ENCODE measurements at places on chromosomes 12 and 14.

GRCh38 chr12:76549131-76549530, 10.4 kb downstream of the OSBPL8 start:
- no peak for DNase-seq

DNA sequence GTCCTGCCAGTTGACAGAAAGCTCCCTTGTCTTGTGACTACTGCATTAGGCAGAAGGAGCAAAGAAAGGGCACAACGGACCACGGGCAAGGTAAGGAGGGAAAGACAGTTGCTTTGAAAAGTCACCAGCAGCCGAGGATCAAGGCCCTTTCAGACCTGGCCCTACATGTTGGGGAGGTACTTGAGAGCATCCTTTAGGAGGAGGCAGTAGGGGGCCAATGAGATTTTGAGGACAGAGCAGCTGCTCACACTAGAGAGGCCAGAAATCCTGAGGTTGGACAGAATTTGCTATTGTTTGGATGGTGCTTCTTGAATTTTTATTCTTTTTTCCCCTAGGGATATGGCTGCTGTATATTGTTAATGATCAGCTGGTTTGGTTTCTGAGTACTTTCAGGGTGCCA, 135.5 kb upstream of the PZP start:
- DNase-seq: no peak

DNA sequence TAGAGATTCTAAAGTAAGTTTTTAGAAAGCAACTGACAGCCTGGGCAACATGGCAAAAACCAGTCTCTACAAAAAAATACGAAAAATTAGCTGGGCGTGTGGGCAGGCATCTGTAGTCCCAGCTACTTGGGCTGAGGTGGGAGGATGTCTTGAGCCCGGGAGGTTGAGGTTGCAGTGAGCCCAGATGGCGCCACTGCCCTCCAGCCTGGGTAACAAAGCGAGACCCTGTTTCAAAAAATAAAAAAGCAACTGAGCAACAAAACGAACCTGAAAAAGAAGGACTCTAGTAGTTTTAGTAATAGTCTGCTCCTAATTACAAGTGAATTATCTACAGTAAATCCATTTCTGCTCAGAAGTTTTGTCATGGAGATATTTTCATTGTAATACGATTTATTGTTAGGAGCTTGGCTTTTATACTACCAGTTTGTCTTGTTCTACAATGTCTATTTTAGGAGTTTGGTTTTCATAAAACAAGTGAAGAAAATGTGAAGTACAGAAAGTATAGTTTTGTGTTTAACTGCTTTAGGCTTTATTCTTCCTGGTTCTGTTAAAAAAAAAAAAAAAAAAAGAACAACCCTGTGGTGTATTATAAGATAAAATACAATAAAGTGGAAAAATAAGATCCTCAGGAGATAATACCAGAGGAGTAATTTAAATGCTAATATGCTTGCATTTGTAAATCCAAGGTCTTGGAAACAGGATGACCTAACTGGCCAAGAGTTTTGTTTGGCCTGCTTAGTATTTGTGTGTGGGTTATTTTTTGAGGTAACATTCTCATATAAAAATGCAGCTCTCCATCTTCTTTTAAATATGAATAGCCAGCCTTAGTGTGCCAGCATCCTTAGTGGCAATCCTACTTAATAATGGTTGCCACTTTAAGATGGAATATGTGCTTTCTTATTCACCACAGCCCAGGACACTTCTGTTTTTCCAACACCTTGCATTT, 2.8 kb downstream of the TMX1 start:
- DNase-seq: no peak

DNA sequence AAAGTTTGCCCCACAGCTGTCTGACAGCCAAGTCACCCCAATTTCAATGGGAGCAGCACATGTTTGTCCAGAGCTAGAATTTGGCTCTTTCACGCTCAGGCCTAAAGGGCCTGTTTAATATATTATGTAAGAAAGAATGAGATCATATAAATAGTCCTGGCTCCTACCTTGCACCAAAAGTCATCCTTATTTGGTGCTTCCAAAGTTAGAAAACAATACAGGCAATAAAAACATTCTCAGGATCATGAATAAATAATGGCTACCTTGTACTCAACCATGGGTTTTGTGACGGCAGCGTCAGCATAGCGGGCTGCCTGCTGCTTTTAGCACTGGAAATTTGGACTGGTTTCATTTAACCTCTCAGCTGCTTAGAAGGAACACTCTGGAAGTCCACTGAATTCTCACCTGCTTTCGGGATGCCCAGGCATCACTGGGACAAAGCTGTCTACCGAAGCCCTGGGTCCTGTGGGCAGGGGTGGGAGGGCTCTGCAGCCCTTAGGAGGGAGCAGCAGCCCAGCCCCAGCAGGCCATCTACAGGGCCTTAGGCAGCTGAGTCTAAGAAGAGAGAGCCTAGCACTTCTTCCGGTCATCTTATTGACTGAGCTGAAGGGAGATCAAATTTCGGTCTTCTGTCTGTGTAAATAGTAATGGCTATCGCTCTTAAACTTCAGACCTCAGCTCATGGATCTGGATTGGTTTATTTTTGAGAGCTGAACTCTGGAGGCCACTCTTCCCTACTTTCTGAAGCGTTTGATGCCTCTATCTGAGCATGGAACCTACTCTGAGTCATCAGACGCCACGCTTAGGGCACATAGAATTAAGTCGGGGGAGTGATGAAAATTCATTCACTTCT, 106.5 kb downstream of the SAMD4A start:
- no peak for DNase-seq

DNA sequence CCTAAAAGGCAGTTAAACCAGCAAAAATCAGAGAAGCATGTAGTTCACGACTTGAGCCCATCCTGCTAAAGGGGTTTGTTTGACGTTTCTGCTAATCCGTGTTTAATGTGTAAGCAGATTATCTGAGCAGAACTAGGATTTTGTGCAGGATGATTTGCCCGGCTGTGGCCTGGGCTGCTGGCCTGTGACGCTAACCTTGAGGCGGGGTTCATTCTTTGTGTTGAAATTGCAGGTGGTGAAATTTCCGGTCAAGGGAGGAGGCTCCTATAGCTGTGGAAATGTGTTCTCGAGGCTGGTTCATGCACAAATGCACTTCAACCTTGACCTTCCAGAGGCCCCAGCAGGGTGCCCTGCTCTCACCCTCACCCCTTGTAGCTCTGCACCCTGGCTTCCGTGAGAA, 63.7 kb downstream of the SLC24A4 start:
- DNase-seq: no peak

DNA sequence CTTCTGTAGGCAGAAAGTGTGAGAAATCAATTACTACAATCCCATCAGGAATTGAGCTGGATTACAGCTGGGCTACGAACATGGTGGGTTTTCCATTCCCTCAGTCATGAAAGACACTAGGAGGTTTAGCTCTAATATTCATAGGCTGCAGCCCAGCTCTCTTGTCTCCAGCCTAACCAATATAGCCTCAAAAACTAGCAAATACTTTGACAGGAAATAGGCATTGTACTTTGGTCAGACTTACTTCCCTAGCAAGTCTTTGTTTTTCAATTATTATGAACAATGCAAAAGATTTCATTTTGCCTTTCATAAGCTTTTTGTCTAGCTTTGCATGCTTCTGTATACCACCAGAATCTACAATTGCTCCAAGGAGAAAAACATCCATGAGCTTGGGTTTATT, 296.2 kb downstream of the GPHN start:
- DNase-seq: no peak

GRCh38 chr12:68378872-68379606, 46.9 kb upstream of the MDM1 start:
- DNase-seq: no peak

DNA sequence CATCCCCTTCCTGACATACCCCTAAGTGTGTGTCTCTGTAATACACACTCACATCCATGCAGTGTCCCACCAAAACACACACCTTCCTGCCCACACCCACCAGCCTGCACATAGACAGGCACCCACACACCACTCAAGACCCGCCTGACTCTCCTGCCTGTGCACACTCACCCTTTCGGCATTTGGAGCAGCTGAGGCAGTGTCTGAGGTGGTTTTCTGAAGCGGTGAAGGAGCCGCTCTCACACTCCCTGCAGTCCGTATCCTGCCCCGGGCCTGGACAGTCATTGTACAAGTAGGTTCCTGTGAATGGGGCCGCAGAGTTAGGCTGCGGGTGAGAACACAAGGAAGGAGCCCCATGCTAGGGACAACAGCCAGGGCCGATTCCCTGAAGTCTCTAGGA, 8.3 kb downstream of the TNFRSF1A start:
- DNase-seq: no peak

DNA sequence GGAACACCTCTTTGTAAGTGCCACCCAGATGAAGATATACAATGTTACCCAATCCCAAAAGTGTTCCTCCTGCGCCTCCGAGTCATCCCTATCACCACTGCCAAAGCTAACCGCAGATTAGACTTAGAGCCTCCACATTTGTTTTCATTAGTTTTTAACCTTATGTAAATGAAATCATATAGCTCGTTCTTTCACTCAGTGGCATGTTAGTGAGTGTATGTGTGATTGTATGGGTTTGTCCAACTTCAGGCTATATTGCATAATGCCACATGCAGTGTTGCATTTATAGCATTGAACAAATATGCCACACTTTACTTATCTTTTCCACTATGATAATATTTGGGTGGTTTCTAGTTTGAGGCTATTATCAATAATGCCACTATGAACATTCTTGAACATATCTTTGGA, 18.0 kb downstream of the MAP1LC3B2 start:
- no peak for DNase-seq

DNA sequence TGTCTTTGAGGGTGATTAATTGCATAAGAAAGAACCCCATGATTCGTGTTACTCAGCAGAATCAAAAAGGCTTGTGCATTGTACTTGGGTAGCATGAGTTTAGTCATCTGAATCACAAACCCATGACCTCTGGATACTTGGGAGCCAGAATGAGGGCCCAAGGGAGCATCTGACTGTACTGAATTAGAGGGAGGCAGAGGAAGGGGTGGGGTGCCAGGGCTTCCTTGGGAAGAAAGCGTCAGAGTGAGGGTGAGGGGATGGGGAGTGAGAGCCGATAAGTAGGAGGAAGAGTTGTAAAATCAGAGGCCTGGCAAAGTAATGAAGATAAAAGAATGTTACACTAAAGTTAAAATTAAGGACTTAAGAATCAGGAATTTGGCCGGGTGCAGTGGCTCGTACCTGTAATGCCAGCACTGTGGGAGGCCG, 29.8 kb downstream of the GPRC5D start:
- no peak for DNase-seq

GRCh38 chr12:64791036-64791435, 31.8 kb upstream of the GNS start:
- DNase-seq: no peak

DNA sequence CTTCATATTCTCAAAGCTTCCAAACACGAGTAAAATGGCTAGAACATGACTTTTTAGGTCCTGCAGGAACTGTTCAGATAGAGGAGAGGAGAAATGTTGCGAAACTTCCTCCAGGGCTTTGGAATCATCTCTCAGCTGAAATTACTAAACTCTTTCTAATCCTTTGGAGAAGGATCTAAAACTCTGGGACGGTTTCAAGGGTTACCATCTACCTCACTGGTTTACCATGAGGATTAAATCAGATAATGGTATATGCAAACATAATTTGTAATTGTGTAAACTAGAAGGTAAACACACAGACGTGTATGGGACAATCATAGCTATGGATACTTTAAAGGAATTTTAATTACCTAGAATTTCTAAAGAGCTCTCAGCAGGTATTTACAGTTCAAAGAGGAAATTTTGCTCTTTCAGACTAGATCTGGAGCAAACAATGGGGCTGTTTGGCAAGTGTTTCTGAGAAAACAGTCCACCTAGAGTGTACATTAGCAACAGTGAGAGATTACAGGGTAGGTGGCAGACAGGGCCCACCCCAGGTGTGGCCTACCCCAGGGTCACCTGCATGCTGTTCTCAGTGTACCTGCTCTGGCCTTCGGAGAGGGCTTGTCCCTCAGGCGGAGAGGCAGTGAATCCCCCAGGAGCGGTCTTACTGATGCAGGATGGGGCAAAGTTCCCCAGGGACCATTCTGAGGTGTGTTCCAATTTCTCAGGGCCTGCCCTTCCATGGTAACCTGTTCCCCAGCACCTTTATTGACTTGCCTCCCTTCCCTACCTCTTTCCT, 124.7 kb upstream of the MAX start:
- DNase-seq: no peak

GRCh38 chr14:20697273-20698017, 8.9 kb downstream of the ANG start:
- peak; percentile 72 for DNase-seq

DNA sequence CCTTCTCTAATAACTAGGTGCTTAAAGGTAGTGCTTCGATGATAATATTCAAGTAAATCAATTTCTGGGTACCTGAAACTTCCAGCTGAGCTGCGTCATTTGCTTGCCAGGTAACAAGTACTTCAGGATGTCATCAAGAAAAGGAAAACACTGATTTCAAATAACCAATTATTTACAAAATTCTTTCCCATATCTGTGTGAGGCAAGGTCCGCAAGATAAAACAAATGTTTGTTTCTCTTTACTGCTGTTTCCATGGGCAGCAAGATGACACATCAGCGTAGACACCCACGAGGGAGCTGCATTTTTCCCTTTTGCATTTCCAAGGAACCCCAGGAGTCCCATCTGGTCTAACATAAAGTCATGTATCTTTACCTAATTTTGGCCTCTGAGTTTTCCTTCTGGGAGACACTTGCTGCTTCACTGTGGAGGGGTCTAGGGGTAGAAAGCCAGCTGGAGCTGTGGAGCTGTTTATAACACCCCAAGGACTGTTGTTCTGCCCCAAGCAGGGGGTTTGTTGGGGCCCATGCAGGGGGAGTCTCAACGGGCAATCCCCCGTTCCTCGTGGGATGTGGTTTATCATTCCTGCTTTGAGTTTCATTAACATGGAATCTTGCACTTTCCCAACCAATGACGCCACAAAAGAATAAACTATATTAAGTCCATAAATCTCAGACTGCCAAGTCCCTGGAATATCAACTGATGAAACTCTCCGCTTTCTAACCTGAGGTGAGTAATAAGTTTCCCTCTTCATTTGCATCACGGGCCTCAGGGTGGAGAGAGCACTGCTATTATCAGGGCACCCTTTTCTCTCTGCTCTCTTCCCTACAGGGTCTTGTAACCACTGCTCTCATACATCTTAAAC, 112.8 kb upstream of the PELI2 start:
- DNase-seq: no peak

DNA sequence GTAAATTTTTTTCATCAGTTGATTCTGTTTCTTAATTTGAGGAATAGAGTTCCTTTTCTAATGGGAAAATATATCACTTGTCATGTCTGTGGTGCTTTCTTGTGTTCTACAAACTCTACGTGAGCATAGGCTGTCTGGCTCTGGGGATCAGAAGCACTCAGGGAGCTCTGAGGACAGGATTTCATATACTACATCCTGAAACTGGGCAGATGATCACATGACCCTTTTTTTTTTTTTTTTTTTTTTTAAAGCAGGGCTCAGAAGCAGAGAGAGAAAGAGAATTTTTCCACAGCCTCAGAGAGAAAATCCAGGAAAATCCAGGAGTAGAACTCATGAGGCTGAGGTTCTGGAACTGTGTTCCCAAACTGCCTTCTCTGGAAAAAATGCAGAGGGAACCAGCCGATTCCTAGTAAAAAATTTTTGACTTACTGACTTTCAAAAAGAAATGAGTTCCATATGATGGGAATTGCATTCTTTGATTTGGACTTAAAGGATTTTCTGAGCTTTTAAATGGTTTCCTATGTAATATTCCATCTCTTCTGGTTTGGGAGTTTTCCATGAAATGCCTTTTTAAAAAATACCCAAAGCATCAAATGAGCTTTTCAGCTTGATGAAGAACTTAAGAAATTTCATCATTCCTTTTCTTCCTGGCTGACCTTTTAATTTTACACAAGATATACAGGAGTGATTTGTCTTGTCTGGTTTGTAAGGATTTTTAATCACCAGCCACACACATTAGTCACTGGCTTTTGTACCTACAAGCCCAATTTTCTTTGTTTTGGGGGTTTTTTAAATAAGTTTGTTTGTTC, 183.1 kb upstream of the HIF1A start:
- no peak for DNase-seq

Measured in occipital lobe (tissue), 3 donors.